AG04450 (cell line): ENCODE measurements at places on chromosomes 6 and 20.
A peak's percentile ranks its signal among the peaks of the same experiment; 100 is the strongest.

- no peak for DNase-seq
Observed at GRCh38 chr6:105836379-105836778, 249.8 kb upstream of the PRDM1 start.

DNA sequence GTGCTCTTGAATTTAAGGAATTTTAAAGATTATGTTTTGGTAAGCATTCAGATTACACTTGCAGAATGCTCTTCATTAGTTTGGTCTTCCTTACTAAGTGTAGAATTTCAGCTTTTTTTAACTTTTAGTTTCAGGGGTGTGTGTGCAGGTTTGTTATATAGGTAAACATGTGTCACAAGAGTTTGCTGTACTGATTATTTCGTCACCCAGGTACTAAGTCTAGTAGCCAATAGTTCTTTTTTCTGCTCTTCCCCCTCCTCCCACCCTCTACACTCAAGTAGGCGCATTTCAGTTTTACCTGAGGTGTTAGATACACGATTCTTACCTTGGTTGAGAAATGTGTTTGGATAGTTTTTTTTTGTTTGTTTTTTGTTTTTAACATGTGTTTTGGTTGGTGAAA, 68.3 kb downstream of the AFG1L start:
- DNase-seq: no peak

GRCh38 chr6:79868098-79868722, 79.1 kb downstream of the ELOVL4 start:
- DNase-seq: peak; percentile 39

DNA sequence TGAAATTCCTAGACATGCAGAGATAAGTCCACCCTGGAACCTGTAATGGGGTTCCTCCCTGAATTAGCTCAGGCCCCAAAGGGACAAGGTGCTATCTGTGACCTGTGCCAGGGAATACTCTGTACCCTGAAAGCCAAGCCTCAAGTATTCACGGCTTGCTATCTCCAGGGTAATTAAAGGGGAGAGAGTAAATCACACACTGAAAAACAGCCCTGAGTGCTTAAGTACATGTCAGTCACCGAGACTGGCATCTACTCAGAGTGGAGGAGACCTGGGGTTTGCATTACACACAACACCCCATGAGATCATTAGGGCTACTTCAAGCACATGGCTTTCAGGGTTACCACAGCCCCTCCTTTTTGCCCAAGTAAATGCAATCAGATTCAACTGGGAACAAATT, 188.1 kb downstream of the CD83 start:
- DNase-seq: no peak

DNA sequence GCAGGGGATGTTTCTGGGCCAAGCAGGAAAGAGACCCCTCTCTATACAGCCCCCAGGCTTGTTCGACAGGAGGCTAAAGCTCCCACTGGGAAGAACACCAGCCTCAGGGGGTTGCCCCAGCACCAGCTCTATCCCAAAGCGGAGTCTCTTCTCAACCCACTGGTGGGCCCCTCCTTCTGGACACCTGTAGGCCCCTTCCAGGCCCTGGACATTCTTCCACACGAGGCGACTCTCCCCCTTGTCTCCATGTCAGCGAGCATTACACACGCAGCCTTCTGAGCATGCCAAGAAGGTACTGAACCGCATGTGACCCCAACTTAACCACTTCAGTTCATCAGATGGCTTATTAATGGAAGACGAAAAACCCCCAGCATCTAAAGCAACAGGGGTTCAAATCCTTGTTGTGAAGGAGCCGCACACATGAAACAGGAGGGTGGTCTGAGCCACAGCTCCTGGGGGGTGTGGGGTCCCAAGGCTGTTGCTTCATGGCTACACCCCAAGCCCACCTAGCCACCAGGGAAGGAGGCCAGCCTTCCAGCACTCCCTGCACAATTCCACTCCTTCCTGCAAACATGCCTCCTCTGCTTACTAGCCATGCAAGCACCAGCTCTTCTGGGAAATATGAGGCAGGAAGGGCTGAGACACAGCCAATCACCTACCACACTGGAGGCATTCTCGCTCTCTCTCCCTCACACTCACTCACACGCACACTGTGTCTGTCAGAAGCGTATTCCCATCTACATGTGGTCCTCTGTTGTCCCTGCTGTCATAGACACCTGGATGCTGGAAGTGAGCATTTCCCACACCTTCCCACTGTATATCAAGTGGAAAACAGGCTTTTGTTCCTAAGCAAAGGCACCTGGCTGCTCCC, 104.5 kb downstream of the NOL4L start:
- DNase-seq: no peak

GRCh38 chr6:36547646-36548400, 544 bp upstream of the STK38 start:
- DNase-seq: no peak
